Astrocyte of the hippocampus (primary cell): ENCODE measurements at places on chromosomes 11 and 22.
A peak's percentile ranks its signal among the peaks of the same experiment; 100 is the strongest.

DNA sequence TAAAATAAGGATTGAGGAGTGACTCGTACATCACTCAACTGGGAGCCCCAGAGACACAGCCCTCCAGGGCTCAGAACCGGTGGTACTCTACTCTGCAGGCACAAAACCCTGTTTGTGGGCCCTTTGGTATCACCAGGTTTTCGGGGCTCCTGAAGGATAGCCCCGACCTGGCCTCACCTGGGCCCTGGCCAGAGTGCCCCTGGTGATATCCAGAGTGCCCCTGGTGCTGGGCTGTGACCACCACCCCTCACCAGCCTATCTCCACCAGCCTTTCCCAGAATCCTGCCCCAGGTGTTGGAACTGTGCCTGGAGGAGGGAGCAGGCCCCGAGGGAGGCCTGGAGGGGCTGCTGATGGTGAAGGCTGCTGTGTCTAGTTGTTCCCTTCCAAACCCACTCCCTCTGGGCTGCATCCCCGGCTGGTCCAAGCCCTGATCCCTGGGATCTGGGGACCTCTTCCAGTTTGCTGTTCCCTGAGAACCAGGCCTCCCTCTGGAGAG lies 2.2 kb upstream of the GGT5 start:
- no peak for DNase-seq

DNA sequence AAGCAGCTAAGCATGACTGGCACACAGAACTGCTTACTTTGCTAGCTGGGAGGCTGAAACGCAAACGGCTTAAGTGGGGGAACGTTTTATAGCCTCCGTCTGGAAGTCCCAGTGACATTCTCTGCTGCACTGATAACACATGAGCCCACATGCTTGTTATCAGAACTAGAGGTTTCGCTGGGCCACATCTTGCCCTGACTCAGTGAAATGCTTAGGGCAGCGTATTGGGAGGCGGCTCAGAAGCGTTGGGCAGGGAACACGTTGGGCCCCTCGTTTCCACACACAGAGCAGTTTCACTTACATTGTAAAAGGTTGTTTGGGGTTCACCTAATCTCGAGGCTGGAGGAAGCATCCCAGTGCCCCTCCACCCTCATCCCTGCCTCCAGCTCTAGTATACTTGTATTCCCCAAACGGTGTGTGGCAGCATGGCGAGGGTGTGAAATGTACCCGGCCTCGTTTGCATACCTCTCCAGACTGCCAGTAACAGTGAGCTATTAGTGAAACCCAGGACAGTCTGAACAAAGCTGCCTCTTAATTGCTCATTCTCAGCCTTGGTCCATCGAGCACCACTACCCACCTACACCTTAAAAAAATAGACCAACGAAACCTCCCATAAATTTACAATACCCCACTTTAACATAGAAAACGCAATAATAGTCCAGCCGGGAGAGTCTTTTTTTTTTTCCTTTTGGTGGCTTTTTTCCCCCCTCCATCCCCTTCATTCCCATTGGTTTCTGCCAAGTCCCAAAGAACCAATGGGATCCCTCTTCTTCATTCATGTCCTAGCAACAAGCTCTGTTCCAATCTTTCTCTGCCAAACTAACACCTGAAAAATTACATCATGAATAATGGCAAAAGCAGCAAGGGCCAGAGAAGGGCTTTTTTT lies 218.8 kb upstream of the SORL1-AS1 start:
- peak; percentile 90 for DNase-seq

DNA sequence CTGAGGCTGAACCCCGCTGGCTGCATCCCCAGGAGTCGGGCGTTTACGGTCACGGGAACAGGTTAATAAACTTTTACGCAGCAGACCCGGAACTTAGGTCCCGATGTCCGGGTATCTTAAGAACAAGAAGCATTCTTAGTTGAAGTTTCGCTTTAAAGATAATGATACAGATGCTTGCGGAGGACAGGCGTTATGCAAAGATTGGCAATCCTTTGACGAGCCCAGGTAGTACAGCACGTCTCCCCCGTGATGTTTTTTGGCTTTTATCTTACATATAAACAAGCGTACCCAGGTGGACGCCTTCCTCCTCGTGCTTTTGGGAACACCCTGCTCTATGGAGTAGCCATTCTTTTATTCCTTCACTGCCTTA lies 871 bp upstream of the TOLLIP start:
- no peak for DNase-seq

- DNase-seq = no peak
These were observed 93.7 kb downstream of the PLEKHA7 start for GRCh38 chr11:16920559-16920958.

DNA sequence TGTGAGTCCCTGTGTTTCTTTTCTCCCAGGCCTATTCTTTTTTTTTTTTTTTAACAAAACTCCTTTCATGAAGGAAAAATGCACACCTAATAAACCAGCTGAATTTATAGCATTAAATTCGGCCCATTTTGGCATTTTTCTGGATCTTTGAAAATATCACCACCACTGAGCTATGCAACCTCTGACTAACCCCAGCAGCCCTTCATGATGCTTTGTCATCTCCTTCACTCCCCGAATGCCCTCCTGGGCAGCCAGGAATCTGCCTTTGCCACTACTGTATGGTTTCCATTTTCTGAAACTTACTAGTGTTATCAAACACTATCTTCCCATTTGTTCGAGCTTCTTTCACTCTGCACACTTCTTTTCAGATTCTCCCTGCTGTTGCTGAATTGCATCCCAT lies 97.9 kb downstream of the ZNF280B start:
- DNase-seq = no peak
